Endothelial cell (in vitro differentiated cells): ENCODE measurements at places on chromosomes 13 and 19. TPM values are rescaled to one million over a fixed set of nuclear protein-coding genes. Genes with fewer than 3 reads are reported as not detected.

The TYROBP gene
- total RNA-seq: not detected

The LILRB3 gene
- not detected for total RNA-seq

The SH2D3A gene
- 1.5 TPM for total RNA-seq

The METTL21C gene
- not detected for total RNA-seq

The COX7A1 gene
- 5.2 TPM for total RNA-seq

The SSC5D gene
- 0.95 TPM for total RNA-seq

The ZNF253 gene
- 23.3 TPM for total RNA-seq

The EDDM13 gene
- not detected for total RNA-seq

- H3K27ac ChIP-seq: no peak overlapping the region
- peaks cover 6% of the 10 kb centered on the region for H3K36me3 ChIP-seq
- DNase-seq: no peak
- no peaks in the 10 kb centered on the region for H3K4me1 ChIP-seq
- no peak overlapping the region for H3K4me3 ChIP-seq
Measured at GRCh38 chr13:113421673-113422270, 31.5 kb downstream of the ADPRHL1 start.

DNA sequence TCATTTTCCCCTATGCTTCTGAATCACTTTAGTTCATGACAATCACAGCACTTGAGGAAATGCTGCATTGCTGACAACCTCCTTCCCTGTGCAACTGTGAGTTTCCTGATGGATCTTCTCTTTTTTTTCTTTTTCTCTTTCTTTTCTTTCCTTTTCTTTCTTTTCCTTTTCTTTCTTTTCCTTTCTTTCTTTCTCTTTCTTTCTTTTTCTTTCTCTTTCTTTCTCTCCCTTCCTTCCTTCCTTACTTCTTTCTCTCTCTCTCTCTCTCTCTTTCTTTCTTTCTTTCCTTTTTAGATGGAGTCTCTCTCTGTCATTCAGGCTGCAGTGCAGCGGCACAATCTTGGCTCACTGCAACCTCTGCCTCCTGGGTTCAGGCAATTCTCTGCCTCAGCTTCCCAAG, 247.9 kb upstream of the HTR2A start:
- no peaks in the 10 kb centered on the region for H3K36me3 ChIP-seq
- no peaks in the 10 kb centered on the region for H3K27me3 ChIP-seq
- peaks cover 2% of the 10 kb centered on the region for H3K4me1 ChIP-seq
- H3K4me3 ChIP-seq: no peak overlapping the region
- no peak for DNase-seq

DNA sequence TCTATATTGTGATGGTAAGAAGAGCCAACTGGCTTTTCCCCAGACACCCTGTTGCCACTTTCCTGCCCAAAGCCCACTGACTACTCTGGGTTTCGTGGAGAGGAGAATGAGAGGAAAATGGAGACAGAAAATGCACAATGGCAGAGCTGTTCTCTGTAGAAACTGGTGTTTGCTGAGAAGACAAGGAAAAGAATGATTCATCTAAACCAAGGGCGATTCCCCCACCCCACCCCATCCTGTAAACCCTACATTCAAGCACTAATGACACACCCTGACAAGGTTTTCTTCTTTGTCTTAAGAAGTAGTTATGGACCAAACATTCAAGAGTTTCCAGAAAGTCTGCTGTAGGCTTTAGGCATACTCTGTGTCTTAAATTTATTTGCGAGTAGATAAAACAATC, 68.8 kb downstream of the DOCK9 start:
- peak overlapping the region; percentile 96 for H3K27ac ChIP-seq
- peaks cover 49% of the 10 kb centered on the region for H3K4me1 ChIP-seq
- H3K36me3 ChIP-seq: peaks cover 43% of the 10 kb centered on the region

- DNase-seq: no peak
- peaks cover 10% of the 10 kb centered on the region for H3K27me3 ChIP-seq
- no peak overlapping the region for H3K4me3 ChIP-seq
Measured at GRCh38 chr19:5914358-5914774, 312 bp downstream of the CAPS start.

DNA sequence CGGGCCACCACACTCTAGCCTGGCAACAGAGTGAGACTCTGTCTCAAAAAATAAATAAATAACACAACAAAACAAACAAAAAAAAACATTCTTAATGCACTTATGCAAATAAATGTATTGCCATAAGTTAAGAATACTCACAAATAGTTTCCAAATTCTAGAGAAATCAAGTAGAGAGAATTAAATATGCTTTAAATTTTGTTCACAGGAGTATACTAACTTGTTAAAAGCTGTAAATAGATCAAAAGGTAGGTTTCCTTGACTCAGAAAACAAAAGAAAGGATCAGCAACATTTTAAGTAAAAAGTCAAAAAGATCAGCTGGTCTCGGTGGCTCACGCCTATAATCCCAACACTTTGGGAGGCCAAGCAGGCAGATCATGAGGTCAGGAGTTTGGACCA, 50.5 kb upstream of the ZNF429 start:
- no peak for DNase-seq
- H3K4me1 ChIP-seq: no peaks in the 10 kb centered on the region
- no peak overlapping the region for H3K4me3 ChIP-seq
- no peak overlapping the region for H3K27ac ChIP-seq
- H3K27me3 ChIP-seq: no peaks in the 10 kb centered on the region
- peaks cover 34% of the 10 kb centered on the region for H3K36me3 ChIP-seq

- peaks cover 29% of the 10 kb centered on the region for H3K27me3 ChIP-seq
- peaks cover 26% of the 10 kb centered on the region for H3K36me3 ChIP-seq
- peaks cover 43% of the 10 kb centered on the region for H3K4me1 ChIP-seq
Measured at GRCh38 chr19:49690079-49690655, 749 bp upstream of the CPT1C start.

- H3K27ac ChIP-seq: peak overlapping the region; percentile 98
- H3K27me3 ChIP-seq: peaks cover 24% of the 10 kb centered on the region
Measured at GRCh38 chr13:42041684-42042035, 6.8 kb upstream of the DGKH start.

- peaks cover 6% of the 10 kb centered on the region for H3K36me3 ChIP-seq
- no peak for DNase-seq
- H3K27me3 ChIP-seq: peaks cover 2% of the 10 kb centered on the region
Measured at GRCh38 chr19:17075864-17076542, 426 bp downstream of the MYO9B start.

DNA sequence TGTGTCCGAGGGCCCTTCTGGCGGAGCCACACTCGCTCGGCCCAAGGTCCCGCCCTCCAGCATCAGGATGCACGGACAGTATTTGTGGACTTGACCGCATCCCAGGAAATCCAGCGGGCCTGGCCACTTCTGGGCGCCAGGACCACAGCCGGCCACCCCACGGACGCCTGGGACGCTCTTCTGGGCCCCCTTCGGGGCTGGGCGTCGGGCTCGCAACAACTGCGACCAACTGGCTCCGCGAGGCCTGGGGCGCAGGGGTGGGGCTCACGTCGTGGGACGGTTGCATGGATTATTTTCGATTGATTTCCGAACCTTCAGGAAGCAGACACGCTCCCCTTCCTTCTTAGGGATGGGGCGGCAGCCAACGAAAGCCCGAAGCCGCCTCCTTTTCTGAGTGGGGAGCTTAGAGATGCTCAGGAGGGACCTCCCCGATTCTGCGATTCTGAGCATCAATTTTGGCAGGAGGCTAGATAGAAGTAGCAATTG, 521 bp upstream of the NUP58 start:
- H3K36me3 ChIP-seq: peaks cover 5% of the 10 kb centered on the region
- no peaks in the 10 kb centered on the region for H3K27me3 ChIP-seq
- peak overlapping the region; percentile 27 for H3K27ac ChIP-seq
- DNase-seq: peak; percentile 6
- H3K4me1 ChIP-seq: peaks cover 9% of the 10 kb centered on the region

- no peaks in the 10 kb centered on the region for H3K36me3 ChIP-seq
- no peak overlapping the region for H3K4me3 ChIP-seq
- no peak overlapping the region for H3K27ac ChIP-seq
Measured at GRCh38 chr19:17457616-17458015, 3.1 kb downstream of the NXNL1 start.

GRCh38 chr13:30325668-30326067, 18.3 kb upstream of the KATNAL1 start:
- no peaks in the 10 kb centered on the region for H3K36me3 ChIP-seq
- H3K4me3 ChIP-seq: no peak overlapping the region
- no peaks in the 10 kb centered on the region for H3K27me3 ChIP-seq
- DNase-seq: no peak
- no peaks in the 10 kb centered on the region for H3K4me1 ChIP-seq
- H3K27ac ChIP-seq: no peak overlapping the region

- H3K4me1 ChIP-seq: no peaks in the 10 kb centered on the region
- DNase-seq: no peak
- H3K27ac ChIP-seq: no peak overlapping the region
Measured at GRCh38 chr19:11674067-11674492, 64.7 kb downstream of the ZNF823 start.

DNA sequence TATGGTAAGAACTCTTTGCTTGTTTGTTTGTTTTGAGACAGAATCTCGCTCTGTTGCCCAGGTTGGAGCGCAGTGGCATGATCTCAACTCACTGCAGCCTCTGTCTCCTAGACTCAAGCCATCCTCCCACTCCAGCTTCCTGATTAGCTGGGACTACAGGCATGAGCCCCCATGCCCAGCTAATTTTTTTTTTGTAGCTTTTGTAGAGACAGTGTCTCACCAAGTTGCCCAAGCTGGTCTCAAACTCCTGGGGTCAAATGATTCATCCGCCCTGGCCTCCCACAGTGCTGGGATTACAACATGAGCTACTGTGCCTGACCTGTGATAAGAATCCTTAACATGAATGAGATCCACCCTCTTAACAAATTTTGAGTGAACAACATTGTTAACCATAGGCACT, 183.9 kb upstream of the TSHZ3 start:
- peaks cover 2% of the 10 kb centered on the region for H3K27me3 ChIP-seq
- H3K4me3 ChIP-seq: no peak overlapping the region
- no peak for DNase-seq
- no peaks in the 10 kb centered on the region for H3K4me1 ChIP-seq
- H3K27ac ChIP-seq: no peak overlapping the region
- H3K36me3 ChIP-seq: no peaks in the 10 kb centered on the region

DNA sequence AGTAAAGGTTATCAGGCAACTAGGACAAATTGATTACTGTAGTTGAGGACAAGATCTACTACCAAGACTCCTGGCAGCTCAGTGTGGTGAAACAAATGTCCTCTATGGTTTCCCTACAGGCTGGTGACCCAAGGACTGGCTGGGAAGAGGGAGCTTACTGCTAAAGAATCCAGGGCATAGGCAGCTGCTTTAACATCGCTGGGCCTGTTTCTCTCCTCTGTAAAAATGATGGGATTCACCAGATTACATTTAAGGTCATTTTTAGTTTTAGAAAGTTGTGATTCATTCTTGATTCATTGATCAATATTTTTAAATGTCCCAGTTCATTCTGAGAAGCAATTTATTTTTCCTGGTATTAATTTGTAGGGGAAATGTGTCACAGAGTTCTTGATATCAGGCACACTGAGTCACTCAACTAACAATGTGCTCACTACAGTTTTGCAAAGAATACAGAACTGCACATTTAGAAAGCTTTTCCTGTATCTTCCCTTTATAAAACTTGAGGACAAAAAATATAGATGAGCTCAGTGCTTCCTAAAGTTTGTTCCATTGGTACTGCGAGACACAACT, 19.6 kb upstream of the FAM124A start:
- no peak overlapping the region for H3K27ac ChIP-seq
- no peak for DNase-seq
- no peaks in the 10 kb centered on the region for H3K36me3 ChIP-seq
- H3K27me3 ChIP-seq: no peaks in the 10 kb centered on the region
- H3K4me3 ChIP-seq: no peak overlapping the region

GRCh38 chr19:1941146-1942077, at the start of gene CSNK1G2:
Gene CSNK1G2, plus strand, starts transcription at chr19:1941172. Its CDS starts 28,601 bp downstream, at chr19:1969773.
- peaks cover 9% of the 10 kb centered on the region for H3K36me3 ChIP-seq
- DNase-seq: no peak
- peak within 1 kb of the TSS; percentile 97 for H3K27ac ChIP-seq
- peaks cover 21% of the 10 kb centered on the region for H3K4me1 ChIP-seq
- H3K27me3 ChIP-seq: peaks cover 13% of the 10 kb centered on the region
- H3K4me3 ChIP-seq: peak within 1 kb of the TSS; percentile 96

GRCh38 chr19:8505680-8506401, 3.4 kb upstream of the PRAM1 start:
- no peak overlapping the region for H3K27ac ChIP-seq
- H3K27me3 ChIP-seq: peaks cover 8% of the 10 kb centered on the region
- H3K4me3 ChIP-seq: peak overlapping the region; percentile 88
- no peaks in the 10 kb centered on the region for H3K36me3 ChIP-seq

GRCh38 chr19:4987256-4987655, 18.3 kb downstream of the KDM4B start:
- H3K27ac ChIP-seq: peak overlapping the region; percentile 43
- no peak overlapping the region for H3K4me3 ChIP-seq
- DNase-seq: no peak
- no peaks in the 10 kb centered on the region for H3K36me3 ChIP-seq

- peaks cover 3% of the 10 kb centered on the region for H3K27me3 ChIP-seq
- peak; percentile 47 for DNase-seq
- H3K36me3 ChIP-seq: peaks cover 15% of the 10 kb centered on the region
Measured at GRCh38 chr13:30355384-30355699, 48.0 kb upstream of the KATNAL1 start.
